Transverse colon (tissue), 4 donors: ENCODE measurements at places on chromosomes 16 and 17. TPM values are rescaled to one million over a fixed set of nuclear protein-coding genes. Genes with fewer than 3 reads are reported as not detected.

TPPP3 gene
- not detected for total RNA-seq

ATP1B2 gene
- 0.55 TPM for total RNA-seq

MARCHF10 gene
- not detected for total RNA-seq

PVALEF gene
- total RNA-seq = not detected

SLC13A5 gene
- total RNA-seq = not detected

CD79B gene
- total RNA-seq = 20.0 TPM

FGF11 gene
- total RNA-seq = not detected

CHST4 gene
- not detected for total RNA-seq

TEKT5 gene
- 2.5 TPM for total RNA-seq

SOST gene
- total RNA-seq = not detected

MOSMO gene
- total RNA-seq = 68.5 TPM

SGF29 gene
- 31.0 TPM for total RNA-seq

CYBA gene
- 258 TPM for total RNA-seq

TMEM235 gene
- total RNA-seq = not detected

SLC35G6 gene
- not detected for total RNA-seq

C17orf107 gene
- total RNA-seq = 3.2 TPM

ATP2A1 gene
- 1.1 TPM for total RNA-seq

TSNAXIP1 gene
- total RNA-seq = not detected

KREMEN2 gene
- not detected for total RNA-seq

TGFB1I1 gene
- total RNA-seq = 44.2 TPM

ZNF205 gene
- total RNA-seq = 5.2 TPM

BLTP2 gene
- total RNA-seq = 117 TPM

MYH13 gene
- total RNA-seq = 2.6 TPM

EPX gene
- not detected for total RNA-seq

RAB26 gene
- 12.7 TPM for total RNA-seq

ADGRG3 gene
- total RNA-seq = 1.5 TPM

WSCD1 gene
- total RNA-seq = 23.7 TPM

EFNB3 gene
- total RNA-seq = not detected

SLFN14 gene
- not detected for total RNA-seq

SGCA gene
- 9.0 TPM for total RNA-seq

XYLT1 gene
- 22.3 TPM for total RNA-seq

KCNJ18 gene
- not detected for total RNA-seq

RNPS1 gene
- total RNA-seq = 153 TPM

TMEM204 gene
- total RNA-seq = 9.4 TPM

TNFRSF17 gene
- 1.2 TPM for total RNA-seq

NT5C gene
- 246 TPM for total RNA-seq

CA5A gene
- not detected for total RNA-seq

KRTAP4-16 gene
- not detected for total RNA-seq

CMTM2 gene
- total RNA-seq = not detected
